ENCODE measurements at places on chromosomes 11 and 22.

- no peak for DNase-seq
Observed at GRCh38 chr11:44029507-44029845, 18.3 kb upstream of the ACCSL start.

DNA sequence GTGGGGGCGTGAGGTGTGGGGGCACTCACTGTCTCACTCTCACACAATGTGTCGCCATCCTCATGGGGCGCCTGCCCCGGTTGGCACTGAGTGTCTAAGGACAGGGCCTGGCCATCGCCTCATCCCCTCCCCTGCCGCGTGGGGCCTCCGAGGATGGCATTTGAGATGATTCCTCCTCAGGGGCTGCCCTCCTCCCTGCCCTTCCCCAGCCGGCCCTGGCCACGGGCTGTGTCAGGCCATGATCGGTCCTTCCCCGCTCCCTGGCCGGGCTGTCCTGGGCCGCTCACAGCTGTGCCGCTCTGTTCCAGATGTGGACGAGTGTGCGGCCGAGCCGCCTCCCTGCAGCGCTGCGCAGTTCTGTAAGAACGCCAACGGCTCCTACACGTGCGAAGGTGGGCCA lies 4.5 kb downstream of the CRELD2 start:
- DNase-seq: no peak

GRCh38 chr11:10181811-10182210 lies 112.2 kb downstream of the SBF2 start:
- DNase-seq: no peak

GRCh38 chr11:83976086-83976485 lies 689.9 kb upstream of the CCDC90B start:
- no peak for DNase-seq

GRCh38 chr11:106228996-106229395 lies 151.5 kb downstream of the AASDHPPT start:
- DNase-seq: no peak

GRCh38 chr11:22680628-22681027 lies 14.2 kb downstream of the GAS2 start:
- no peak for DNase-seq

GRCh38 chr22:32073823-32074380 lies 30.8 kb downstream of the SLC5A1 start:
- no peak for DNase-seq

GRCh38 chr22:38951734-38952133 lies 5.7 kb upstream of the APOBEC3A start:
- DNase-seq: no peak

DNA sequence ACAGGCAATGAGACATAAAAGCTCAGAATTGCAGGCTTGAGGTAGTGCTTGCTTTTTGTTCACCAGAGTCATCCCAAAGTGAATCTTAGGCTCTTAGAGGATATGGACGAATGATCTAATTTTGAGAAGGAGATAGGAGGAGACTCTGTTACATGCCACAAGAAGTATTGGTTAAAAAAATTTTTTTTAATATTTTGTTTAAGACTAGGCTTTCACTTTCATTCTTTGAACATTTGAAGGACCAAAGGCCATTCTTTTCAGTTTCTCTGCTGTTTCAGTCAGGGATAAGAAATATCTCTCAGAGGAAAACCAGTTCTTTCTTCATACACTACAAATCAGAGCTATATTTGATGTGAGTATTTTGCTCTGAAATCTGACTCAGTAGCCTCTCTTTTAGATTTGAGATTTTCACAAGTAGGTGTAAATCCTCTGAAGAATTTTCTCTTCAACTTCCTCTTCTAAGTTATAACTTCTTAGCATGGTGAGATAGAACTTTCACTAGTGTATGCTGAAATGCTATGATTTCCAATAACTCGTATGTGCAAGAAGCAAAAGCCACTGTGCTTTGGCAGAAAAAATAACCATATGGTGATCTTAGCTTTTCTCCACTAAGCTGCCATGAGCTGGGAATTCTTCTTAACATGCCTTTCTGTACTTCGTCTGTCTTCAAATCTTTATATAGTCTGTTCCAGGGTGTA lies 24.1 kb upstream of the FAM181B start:
- DNase-seq: peak; percentile 46

GRCh38 chr11:68889948-68890446 lies 13.6 kb downstream of the MRPL21 start:
- no peak for DNase-seq

GRCh38 chr11:55793321-55793720 lies 2.0 kb upstream of the OR5D14 start:
- DNase-seq: no peak

DNA sequence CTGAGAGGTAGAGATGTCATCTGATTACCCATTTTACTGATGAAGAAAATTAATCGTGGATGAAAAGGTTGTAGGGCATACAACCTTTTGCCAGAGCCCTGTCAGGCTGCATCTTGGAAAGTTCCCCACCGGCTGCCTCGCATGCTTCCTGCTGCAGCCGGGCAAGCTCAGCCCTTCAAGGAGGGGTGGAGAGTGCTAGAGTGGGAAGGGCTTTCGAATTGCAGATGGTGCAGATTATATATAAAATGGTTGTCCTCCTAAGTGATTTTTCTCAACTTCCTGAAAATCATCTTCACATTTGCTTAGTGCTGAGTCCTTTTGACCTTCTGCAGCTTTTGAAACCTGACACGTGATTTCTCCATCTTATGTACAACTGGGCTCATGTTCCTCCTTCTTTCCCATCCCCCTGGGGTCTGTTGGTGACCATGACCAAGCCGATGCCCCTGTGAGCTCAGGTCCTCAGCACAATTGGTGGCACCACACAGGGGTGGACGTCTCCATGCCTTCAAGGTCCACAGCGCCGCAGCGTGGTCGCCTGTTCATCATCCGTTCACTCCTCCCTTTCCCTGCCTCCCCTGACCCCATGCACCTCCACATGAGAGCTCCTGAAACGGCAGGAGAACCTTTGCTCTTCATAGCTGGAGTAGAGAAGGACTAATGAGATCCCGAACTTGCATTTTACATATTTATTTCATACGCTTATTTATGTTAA lies 47.6 kb upstream of the MYO18B start:
- no peak for DNase-seq
